PC-3 (cell line): ENCODE measurements at places on chromosomes 7 and 10. TPM values are rescaled to one million over a fixed set of nuclear protein-coding genes. Genes with fewer than 3 reads are reported as not detected.

DPYSL4 gene
- total RNA-seq = 10.2 and 10.9 TPM in 2 replicates

MPLKIP gene
- total RNA-seq = 32.2 and 48.7 TPM in 2 replicates

LRRD1 gene
- not detected in 2 replicates for total RNA-seq

XRCC2 gene
- 13.6 and 18.7 TPM in 2 replicates for total RNA-seq

FASTK gene
- total RNA-seq = 163 and 211 TPM in 2 replicates

PTPRN2 gene
- 3.2 and 3.6 TPM in 2 replicates for total RNA-seq

COX15 gene
- total RNA-seq = 16.6 and 24.6 TPM in 2 replicates

GDF2 gene
- total RNA-seq = not detected in 2 replicates

ATRNL1 gene
- total RNA-seq = not detected in 2 replicates

MBL2 gene
- total RNA-seq = 0.17 TPM in 1 of 2 replicates, not detected in the other

TAS2R60 gene
- total RNA-seq = not detected in 2 replicates

SORBS1 gene
- total RNA-seq = 3.7 and 4.1 TPM in 2 replicates

NUP205 gene
- 79.9 and 86.7 TPM in 2 replicates for total RNA-seq

LRGUK gene
- total RNA-seq = 1.0 TPM in 2 replicates

JMJD1C gene
- total RNA-seq = 121 and 139 TPM in 2 replicates

METTL27 gene
- 0.35 and 3.3 TPM in 2 replicates for total RNA-seq

PIK3AP1 gene
- total RNA-seq = 3.7 and 4.7 TPM in 2 replicates

SEMA3D gene
- total RNA-seq = 4.0 and 4.8 TPM in 2 replicates

TYW1B gene
- 3.7 and 3.9 TPM in 2 replicates for total RNA-seq

TRIM24 gene
- 12.2 and 12.9 TPM in 2 replicates for total RNA-seq

NME8 gene
- total RNA-seq = not detected in 2 replicates
